Renal cortex interstitium (tissue), 15 donors: ENCODE measurements at places on chromosomes 4 and X.

DNA sequence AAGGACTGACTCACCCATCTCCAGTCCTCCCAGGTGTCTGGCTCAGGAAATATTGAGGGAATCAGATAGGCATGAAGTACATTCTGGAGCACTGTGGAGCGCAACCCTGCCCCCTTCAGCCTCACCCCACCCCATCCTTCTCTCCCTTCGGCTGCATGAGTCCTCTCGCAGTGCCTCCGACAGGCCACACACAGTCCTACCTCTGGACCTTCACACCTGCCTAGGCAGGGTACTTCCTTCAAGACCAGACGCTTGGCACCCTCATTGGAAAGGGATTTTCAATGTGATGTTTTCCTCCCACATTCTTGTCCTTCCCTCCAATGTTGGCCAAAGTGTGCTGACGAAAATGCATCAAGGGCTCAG lies 26.8 kb upstream of the PPP2R2C start:
- DNase-seq, result no peak

DNA sequence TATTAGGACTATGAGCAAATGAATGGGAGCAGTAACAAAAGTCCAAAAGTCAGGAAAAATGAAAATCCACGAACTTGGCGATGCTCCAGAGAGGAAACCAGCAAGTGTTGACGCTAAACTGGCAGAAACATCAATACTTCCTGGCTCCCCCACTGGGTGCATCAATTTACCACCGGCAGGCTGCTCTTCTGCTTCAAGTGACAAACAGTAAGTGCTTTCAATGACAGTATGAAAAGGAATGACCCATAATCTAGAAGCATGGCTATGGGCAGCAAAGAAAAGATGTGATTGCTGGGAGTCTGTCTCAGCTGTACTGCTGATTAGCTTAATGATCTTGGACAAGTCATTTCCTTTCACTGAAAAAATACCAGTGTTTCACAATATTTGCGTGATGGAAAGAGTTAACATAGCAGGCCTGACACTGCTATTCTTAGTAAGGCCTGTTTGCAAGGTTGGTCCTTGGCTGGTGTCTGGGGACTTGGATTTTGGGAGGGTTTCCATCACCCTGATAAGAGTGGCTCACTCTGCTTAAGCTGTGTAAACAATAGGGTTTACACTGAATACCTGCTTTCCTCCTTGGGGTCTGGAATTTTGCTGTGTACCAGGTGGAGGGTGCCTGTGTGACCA lies 8.7 kb downstream of the ATP11C start:
- DNase-seq, result no peak

DNA sequence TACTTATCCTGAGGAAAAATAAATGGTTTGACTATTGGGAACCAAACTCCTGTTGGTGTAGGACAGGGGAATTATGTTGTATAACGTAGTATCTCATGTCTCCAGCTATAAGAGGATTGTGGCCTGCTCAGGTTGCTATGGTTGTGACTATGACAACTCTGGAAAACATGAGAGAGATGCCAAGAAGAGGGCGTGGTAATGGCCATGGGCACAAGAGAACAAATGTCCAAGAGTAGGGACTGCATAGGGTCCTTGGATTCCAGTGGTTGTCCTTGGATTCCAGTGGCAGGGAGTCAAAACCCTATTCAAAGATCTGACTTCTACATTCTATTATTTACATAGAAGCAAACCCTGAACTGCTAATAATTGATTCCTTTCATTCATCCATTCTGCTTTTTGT lies 6.8 kb upstream of the MOB1B start:
- DNase-seq, result no peak

GRCh38 chrX:69361311-69361845 lies 142.7 kb upstream of the NALF2 start:
- DNase-seq, result no peak
